ENCODE measurements at places on chromosomes 4 and X. TPM values are rescaled to one million over a fixed set of nuclear protein-coding genes. Genes with fewer than 3 reads are reported as not detected.
A peak's percentile ranks its signal among the peaks of the same experiment; 100 is the strongest.

DNA sequence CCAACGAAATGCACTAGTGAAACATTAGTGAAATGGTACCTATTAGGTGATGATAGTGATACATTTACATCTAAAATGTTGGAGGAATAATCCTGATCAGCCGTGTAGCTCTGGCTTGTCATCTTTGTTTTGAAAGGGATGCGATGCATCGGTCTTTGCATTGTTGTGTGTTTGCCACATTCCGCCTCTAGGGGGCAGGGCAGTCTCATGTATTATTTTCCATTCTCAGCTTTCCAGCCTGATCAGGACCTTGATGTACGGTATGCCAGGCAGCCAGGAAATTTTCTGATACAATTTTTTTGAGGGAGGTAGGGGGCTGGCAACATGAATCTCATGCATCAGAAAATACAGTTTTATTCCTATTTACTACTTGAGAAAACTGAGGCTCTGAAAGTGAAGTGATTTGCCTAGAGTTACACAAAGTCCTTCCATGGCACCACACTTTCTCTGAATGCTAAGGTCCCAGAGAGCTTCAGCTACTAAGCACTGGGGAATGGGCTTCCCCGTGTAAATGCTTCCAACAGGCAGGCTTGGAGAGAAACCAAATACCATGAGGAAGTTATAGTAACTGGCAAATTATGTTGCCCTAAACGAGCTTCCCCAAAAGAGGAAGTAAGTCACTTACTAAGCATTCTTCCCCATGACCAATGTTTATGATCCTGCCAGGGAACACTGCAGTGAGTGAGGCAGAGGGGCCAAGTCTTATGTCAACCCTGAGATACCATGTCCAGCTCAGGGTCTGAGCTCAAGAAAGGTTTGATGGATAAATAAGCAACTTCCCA, 31.8 kb upstream of the IQSEC2 start:
- peak; percentile 13 for DNase-seq

GRCh38 chr4:40331101-40331745, 3.9 kb upstream of the CHRNA9 start:
- no peak for DNase-seq

- DNase-seq = no peak
Observed at GRCh38 chr4:128502818-128503527, 215.4 kb upstream of the PGRMC2 start.

DNA sequence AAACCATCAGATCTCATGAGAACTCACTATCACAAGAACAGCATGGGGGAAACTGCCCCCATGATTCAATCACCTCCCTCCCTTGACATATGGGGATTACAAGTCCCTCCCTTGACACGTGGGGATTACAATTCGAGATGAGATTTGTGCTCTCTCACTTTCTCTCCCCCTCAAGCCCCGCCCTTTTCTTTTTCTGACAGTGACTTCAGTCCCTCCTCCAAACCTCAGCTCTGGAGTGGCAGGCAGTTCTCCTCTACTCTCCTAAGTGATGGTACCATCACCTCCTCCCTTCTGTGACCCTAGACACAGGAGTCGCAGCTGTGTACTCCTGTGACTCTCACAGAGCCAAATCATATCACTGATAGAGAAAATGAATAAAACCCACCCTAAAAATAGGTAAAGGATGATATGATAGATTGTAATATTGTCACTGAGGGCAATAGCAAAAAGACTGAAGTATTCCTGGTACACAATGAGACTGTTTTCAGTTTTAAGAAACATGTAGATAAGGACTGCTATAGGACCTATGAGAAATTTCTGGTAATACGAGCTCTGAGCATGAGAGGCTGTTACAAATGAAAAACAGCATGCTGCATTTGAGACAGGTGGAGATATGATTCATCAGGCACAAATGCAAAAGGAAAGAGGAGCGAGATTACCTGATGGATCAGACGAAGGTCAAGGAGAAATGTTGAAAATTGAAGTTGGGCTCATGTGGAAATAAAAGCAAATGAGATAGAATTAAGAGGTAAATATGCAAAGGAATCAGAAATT, 101.2 kb upstream of the CBLL2 start:
- no peak for DNase-seq

GRCh38 chrX:39840133-39840532, 257.6 kb downstream of the BCOR start:
- no peak for DNase-seq

DNA sequence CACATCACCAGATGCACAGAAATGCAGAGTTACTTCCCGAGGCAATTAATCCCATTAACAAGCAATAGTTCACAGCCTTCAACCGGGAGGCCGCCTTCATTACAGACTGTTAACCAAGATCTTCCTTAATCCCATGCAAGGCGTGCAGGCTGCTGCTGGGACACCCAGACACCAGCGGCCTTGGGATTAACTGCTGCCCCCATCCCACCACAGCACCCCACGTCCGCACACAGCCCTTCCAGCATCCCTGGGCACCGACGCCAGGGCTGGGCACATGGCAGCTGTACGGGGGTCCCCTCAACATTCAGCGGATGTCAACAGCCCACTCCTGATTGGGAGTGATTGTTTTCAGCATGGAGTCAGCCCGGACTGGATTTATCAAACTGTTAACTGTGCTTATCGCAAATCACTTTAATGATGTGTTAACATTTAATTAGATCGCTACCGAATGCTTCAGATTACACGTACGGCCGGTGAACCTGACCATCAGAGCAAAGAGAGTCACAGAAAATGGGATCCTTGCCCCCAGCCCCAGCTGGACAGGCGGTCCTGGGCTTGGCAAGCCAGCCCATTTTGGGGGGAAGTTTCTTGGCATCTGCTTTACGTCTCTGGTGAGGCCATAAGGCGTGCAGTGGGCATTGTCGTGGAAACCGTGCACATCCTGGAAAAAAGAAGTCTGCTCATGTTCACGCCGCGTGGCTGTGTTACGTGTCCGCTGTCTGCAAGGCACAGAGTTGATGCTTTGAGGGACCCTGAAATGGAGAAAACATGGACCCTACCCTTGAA, 126.4 kb downstream of the HMX1 start:
- no peak for DNase-seq

DNA sequence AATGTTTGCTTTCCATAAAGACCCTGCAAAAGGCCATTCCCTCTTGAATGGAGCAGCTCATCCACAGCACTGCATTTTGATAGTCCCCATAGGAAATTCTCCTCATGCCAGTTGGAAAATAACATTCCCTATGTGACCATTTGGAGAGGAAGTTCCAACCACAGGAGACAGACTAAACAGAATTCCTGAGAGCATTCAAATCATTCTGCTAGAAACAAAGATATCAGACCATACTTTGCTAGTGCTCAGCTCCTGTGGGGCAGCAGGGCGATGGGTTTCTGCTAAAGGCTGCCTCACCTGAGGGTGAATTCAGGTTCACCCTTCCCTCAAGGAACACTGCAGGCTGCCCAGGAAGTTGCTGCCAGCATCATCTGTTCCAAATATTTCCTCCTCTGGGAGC, 58.8 kb downstream of the LNX1 start:
- DNase-seq = no peak

TGIF2LX gene
- not detected for polyA plus RNA-seq
